ENCODE measurements at places on chromosomes 6 and 20.

DNA sequence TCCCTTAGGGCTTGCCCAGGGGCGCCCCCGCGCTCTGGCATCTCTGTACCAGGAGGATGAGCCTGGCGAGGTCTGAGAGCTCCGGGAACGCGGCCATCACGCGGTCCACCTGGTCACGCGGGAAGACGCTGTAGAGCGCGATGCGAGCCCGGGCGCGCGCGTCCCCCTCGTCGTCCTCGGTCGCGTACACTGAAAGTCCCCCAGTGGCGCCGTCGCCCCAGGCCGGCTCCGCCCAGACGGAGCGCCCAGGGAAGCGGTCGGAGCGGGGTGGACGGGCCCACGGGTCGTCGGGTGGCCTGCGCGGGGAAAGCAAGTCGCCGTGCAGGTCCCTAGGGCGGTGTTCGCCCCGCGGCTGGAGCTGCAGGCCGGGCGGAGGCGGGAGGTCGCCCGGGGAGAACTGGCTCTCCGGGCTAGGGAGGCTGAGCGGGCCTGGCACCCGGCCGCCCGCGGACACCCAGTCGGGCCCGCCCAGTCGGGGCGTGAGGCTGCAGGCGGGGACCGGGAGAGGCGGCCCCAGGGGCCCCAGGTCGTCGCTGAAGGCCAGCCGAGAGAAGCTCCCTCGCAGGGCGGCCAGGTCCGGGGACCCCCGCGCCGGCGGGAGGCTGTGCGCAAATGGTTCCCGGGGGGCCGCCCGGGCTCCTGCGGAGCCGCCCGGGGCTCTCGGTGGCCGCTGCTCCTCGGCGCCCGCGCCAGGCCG, 34.0 kb downstream of the ZC3H12D start:
- DNase-seq = no peak

DNA sequence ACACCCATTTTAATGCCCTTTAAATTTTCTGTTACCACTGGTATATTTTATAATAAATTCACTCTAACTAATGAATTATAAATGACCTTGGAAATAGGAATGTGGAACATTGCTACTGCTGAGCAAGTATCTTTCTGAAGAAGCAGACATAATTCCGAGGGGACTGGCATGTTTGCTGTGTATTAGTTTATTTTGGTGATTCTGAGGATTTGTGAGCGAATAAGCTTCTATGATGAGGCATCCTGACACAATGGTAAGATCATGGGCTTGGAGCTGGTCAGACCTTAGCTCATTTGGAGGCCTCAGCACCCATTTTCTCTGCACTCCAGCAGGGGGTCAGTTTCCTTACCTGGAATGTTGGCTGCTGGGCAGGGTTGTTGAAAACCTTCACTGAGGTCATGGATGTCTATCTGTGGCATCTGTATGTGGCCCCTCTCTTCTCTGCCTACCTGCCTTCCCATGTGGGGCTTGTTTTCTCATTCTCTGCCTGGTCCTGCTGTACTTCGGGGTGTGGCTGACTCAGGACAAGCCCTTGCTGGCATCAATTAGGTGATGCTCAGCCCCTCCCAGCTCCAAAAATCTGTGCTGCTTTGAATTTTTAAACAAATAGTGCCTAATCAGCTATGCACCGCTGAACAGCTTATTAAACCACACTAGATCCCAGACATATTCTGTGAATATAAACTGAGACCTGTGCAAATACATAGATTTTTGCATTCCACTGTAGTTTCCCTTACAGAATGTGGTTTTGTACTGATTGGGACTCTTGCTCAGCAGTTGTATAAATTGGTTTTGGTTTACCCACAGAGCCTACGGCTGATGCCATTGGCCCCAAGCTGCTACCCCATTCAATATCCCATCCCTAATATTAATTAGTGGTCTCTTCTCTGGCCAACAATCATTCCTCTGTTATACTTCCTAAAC, 10.7 kb downstream of the ARID1B start:
- DNase-seq = no peak

GRCh38 chr20:45902199-45902701, 9.7 kb downstream of the PLTP start:
- DNase-seq = no peak

DNA sequence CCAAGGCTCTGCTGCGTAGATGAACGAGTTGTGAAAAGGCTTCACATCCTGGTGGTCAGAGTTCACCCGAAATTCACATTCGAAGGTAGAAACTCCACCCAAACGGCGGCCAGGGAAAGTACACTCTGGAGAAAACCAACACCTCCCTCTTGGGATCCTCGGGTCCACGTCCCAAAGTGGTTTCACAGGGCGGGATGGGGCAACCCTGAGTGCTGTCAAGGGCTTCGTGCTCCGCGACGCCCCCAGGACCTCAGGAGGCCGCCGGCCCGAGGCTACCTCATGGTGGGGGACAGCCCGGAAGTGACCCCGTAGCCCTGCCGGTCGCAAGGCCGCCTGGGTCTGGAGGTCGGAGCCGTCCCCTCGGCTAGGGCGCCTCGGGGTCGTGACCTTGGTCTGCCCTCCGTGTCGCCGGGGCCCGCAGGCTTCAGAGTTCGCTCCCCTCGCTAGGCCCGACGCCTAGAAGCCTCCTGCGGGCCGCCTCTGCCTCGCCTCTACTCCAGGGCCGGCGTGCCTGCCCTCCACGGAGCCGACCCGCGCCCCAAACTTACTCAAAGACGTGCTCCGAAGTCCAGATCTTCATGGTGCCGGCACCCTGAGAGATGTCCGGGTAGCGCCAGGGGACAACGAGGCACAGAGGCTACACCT, at the start of gene PRELID3B:
TSS of gene PRELID3B (minus strand) at position 636 of the 645 bp plus-strand sequence. CDS start at position 580, 56 bp downstream.
- DNase-seq = no peak

- no peak for DNase-seq
Measured at GRCh38 chr6:14108571-14109410, 8.8 kb upstream of the CD83 start.

- no peak for DNase-seq
Measured at GRCh38 chr20:32207626-32208498, at the start of the genes PLAGL2 and POFUT1. Gene PLAGL2, minus strand, starts transcription at chr20:32207743. Its CDS starts 5,565 bp downstream, at chr20:32202178. Gene POFUT1, plus strand, starts transcription at chr20:32207880. Its CDS starts 62 bp downstream, at chr20:32207942.

DNA sequence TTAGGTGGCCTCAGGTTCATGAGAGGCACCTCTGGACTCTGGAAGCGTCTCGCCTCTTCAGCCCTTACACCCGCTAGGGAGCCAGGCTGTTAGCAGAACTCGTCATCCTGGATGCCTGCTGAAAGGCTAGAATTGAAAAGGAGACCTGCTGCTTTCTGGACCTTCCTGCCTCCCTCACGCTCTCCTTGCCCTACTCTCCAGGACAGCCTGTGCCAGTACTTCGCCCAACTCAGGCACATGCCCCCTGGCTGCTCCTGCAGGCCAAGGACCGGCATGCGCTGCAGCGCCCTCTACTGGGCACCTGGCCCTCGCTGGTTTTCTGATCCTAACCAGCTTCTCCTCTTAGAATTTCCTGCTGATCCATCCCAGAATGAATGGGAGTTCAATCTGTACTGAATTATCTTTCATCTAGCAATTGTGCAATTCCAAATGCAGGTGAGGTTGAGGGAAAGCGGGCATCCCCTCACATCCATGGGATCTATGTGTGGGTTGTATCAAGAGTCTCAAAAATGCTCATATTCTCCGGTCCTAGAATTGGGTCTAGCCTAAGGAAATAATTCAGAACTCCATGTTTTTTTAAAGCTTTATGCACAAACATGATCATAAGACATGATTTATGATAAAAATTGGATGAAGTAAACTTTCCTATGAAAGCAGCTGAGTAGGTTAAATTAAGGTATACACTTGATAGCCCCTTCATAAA, 78.0 kb downstream of the PTPN1 start:
- no peak for DNase-seq

- DNase-seq = no peak
Measured at GRCh38 chr20:36950414-36951197, 902 bp downstream of the SAMHD1 start.

DNA sequence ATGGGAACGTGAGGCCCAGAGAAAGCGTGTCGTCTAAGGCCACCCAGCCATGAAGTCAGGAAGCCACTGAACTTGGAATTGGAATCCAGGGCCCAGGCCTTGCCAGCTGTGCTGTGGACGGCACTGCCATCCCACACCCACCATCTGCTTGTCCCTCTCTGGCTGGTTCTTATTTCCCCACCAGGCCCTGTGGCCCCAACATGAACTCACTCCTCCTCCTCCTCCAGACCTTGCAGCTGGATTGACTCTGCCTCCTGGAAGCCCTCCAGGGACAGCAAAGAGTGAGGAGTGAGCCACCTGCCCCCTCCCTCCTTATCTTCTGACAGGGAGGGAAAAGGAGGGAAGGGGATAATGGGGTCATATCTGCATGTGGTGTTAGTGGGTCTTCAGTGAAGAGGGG, 16.0 kb upstream of the IP6K3 start:
- no peak for DNase-seq

- no peak for DNase-seq
Measured at GRCh38 chr6:169963581-169964297, 212.3 kb downstream of the ERMARD start.

DNA sequence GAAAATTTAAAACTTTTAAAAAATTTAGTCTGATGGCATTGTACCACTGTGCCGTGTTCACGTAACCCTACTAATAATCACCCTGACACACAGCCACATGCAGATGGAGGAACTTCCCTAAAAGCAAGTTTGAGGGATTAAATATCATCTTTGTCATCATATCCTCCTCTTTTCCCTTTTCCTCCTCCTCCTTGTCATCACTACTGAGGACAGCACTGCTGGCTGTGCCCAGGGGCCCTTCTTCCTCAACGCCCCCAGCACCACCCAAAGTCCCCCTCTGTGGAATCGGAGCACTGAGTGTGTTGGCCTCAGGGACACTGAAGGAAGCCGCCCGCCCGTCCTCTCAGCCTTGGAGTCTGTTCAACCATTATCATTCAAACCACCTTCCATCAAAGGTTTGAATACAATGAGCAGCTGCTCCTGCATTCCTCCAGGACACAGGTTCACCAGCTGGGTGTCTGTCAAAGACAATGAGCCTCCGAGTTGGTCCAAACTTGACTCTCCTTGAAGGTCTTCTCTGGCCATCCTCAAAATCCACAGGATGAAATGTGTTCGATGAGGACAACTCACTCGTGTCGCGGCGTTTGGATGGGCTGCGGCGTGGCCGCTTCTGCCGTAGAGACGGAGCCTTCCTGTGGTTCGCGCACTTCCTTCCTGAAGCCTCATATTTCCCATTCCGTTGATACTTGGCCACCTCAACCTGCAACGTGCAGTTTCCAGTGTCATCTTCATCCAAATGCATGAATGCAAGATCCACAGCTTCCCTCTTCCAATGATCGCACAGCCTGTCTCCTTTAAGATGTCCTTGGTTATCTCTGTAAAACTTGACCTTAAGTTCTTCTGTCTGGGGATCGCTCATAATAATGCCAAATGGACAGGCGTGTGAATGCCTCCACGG, 23.3 kb downstream of the NQO2 start:
- no peak for DNase-seq
